ENCODE measurements at places on chromosomes 4 and X.

GRCh38 chr4:85402371-85402770, 72.6 kb upstream of the ARHGAP24 start:
- DNase-seq: no peak

DNA sequence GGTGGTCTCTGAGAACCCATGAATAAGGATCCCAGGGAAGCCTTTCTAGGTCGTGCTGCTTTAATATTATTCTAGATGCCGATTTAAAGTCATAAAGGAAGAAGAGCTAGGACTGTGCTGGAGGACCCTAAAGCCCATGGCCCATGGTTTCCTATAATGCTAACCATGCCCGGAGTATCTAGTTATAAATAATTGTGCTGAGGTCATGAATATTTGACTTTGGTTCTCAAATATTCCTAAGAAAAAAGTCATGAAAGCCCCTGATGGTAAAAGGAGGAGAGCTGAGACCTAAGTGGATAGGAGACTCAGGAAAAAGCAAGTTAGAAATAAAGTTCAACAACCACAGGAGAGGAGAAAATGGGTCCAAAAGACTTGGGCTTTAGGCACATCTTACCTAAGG, 132.0 kb downstream of the TBL1X start:
- DNase-seq: no peak

- DNase-seq: no peak
These were observed 31.5 kb upstream of the LNX1 start for GRCh38 chr4:53622739-53623151.

DNA sequence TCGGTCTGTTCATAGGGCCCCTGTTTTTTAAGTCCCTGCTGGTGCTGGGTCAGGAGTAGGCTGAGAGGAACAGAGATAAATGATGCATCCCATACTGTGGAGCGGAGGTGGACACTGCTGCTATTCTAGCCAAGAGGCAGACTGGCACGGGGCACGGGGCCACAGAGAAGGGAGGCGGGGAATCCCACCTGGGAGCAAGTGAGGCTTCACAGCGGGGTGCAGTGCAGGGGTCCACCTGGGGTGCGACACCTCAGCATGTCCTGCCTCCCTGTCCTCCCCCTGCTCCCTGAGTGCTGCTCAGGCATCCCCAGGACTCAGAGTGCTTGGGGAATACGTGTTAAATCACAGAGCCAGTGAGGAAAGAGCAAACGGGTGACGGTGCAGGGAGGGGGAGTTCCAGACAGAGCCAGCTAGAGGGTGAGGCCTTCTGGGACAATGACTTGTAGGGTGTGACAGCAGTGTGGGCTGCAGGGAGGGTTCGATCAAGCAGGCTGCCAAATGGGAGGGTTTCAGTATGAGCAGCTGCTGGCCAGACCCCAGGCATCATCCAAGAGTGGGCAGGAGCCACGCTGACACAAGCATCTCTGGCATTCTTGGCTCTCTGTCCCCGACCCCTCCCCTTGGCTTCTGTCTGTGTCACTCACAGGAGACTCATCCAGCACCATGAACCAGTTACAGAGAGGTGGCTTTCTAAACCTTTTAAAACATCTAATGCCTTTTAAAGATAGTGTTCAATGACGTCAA, 13.7 kb upstream of the HTRA3 start:
- DNase-seq: no peak

DNA sequence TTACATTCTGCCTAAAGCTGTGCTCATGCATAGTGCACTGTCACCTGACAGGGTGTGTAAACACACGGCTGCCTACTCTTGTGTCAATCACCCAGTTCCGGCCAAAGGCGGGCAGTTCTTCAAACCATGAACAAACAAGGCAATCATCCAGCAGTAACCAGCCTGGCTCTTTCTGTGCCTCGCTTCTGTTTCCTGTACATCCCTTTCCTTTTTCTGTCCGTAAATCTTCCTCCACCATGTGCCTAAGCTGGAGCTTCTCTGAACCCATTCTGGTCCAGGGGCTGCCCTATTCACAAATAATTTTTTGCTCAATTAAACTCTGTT, 60.8 kb upstream of the CBR4 start:
- no peak for DNase-seq

DNA sequence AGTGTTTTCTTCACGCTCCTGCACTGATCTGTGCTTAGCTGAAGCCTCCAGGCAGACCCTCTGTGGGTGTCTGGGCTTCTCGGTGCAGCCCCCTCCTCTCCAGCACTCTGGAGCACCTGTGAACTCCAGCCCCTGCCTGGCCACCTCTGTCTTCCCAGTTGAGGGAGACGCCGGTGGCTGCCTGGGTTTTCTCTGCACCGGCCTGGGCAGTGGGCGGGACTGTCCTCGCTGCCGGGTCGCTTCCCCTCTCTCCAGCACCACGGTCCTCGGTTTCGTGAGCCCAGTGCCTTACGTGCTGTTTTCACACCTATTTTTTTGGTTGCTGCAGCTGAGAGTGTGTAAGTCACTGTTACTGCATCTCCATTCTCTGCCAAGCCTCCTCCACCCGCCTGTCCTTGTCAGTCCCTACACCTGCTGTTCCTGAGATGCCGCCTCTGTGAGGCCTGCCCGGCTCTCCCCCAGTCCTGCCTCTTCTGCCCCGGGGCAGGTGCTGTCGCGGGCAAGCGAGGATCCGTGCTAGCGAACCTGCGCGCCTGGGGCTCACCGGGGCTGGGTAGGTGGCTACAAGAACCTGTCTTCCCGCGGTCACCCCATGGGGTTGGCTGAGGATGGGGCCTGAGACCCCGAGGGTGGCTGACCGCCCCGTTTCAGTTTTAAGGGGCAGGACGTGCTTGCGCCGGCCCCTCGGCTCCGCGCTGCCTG, 2.4 kb upstream of the FGFRL1 start:
- peak; percentile 18 for DNase-seq

DNA sequence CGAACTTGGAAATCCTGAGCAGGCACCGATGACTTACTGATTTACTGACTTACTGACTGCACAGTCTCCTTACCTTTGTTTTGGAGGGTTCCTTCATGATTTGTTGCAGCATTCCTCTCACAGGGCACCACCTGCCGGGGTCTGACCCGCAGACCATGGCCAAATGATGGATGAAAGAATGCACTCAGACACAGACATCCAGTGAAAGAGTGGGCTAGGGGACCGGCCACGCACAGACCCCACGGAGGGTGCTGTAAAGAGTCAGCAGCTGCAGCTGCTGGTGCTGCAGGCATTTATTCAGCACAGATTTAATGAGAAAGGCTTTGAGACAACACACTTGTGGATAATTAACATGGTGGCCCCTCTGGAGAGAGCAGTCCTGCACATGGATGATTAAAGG, 3.4 kb downstream of the MAGEB5 start:
- no peak for DNase-seq

DNA sequence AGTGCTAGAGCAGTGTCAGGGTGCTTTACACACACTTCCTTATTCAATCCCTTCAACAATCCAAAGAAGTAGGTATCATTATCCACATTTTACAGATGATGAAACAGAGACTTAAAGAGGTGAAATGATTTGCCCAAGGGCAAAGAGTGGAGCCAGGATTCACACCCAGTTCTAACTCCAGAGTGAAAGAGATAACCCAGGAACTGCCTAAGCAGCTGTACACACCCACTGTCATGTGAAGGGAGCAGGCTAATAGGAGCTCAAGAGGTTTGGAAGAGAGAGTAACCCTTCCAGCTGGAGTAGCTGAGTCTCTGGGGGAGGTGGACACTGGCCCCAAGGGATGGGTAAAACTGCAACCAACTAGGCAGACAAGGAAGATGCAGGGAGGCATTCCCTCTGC, 92.5 kb downstream of the FBXL5 start:
- DNase-seq: no peak

GRCh38 chr4:88753658-88754571, 56.3 kb upstream of the NAP1L5 start:
- DNase-seq: no peak

- DNase-seq: no peak
These were observed 38.7 kb downstream of the ADD1 start for GRCh38 chr4:2882341-2882740.

- no peak for DNase-seq
These were observed 988.3 kb upstream of the LCORL start for GRCh38 chr4:19009881-19010280.
